ENCODE measurements at places on chromosomes 11 and 22.

DNA sequence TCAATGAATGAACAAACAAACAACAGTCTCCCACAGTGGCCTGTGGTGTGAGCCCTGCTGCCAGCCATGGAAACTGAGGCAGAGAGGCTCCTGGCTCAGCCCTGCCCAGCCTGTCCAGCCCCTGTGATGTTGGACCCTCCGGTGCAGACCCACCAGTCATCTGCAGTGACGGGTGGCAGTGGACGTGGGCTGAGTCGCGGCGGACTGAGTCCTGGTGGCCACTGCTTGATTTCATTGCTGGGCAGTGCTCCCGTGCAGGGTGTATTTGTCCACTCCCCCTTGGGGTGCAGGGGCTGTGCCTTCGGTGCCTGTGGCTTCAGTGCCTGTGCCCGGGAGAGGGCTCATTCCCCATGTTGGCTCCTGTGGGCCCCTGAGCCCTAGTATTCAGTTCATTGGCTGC, 31.9 kb upstream of the MUC5AC start:
- no peak for DNase-seq

DNA sequence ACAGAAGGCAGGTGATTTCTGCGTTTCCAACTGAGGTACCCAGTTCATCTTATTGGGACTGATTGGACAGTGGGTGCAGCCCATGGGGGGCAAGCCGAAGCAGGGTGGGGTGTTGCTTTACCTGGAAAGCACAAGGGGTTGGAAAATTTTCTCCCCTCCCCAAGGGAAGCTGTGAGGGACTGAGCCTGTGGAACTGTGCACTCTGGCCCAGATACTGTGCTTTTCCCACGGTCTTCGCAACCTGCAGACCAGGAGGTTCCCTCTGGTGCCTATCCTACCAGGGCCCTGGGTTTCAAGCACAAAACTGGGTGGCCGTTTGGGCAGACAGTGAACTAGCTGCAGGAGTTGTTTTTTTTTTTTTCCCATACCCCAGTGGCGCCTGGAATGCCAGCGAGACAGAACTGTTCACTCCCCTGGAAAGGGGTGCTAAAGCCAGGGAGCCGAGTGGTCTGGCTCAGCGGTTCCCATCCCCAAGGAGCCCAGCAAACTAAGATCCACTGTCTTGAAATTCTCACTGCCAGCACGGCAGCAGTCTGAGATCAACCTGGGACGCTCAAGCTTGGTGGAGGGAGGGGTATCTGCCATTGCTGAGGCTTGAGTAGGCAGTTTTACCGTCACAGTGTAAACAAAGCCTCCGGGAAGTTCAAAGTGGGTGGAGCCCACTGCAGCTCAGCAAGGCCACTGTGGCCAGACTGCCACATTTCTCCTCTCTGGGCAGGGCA, 97.2 kb downstream of the JRKL start:
- DNase-seq, result peak; percentile 39

DNA sequence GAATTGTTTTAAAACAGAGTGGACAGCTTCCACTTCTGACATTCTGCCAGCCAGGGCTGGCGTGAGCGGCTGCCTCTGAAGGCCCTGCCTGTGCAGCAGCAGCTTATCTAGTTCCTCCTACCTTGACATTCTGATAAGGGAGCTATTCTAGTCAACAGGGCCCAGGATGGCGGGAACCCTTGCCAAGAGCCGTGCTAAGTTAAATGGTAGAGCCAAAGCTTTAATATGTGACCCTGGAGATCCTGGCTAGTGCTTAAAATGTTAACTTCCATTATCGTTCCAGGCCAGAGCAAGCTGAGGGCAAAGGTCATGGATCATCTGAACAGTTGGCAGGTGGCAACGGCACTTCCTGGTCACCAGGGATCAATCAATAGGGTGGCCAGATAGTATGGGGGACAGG, 3.5 kb downstream of the KCNJ5 start:
- no peak for DNase-seq

- DNase-seq, result no peak
Observed at GRCh38 chr11:126700768-126701519, 299.6 kb downstream of the KIRREL3 start.

DNA sequence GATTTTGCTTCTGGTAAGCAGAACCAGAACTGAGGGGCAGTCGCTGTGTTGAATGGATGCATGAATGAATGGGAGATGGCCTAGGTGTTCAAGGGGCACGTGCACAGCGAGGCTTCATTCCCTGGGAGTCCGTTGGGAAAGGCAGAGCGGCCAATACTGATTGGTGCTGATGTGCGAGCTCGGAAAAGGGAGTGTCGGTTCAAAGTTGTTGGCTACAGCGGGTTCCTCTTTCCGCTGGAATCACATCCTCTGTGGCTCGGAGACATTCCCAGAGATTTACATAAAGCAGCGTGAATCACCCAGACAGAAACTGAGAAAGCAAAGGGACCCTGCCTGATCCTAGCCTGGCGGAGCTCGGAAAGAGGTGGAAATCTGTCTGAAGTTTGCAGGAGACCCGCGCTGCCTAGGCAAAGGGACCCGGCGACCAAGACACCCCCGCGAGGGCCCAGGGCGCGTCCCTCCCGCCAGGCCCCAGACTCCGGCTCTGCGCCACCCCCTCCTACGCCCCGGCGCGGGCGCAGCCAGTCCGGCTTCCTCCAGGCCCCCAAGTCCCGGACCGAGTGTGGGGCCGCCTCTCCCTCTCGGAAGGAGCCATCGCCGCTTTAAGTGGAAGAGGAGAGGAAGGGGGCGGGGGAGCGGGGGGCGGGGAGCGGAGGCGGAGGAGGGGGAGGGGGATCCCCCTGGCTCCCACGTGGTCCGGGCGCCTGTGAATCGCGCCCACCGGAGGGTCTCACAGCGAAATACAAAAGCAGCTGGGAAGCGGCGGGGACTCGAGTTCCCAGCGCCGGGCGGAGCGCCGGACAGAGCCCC, at the start of gene FJX1:
FJX1 (plus strand) TSS at position 774 of the 810 bp plus-strand sequence. CDS start 177 bp downstream, outside the sequence.
- peak; percentile 77 for DNase-seq

DNA sequence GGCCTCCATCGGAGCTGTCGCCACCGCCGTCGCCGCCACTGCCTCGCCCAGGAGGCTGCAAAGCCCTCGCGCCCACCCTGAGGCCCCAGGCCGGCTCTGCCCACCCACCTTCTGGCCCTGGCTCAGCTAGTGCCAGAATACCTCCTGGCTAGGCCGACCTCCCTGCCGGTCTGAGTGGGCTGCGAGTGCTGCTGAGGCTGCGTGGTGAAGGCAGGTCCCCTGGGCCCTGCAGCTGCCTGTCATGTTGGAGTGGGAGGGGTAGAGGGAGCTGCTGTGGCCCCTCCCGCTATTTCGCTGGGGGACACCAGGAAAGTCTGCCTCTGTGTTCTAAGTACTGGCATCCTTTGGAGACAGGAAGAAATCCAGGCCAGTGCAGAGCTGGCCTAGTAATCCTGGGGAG, 34.2 kb downstream of the LRRC10B start:
- no peak for DNase-seq

DNA sequence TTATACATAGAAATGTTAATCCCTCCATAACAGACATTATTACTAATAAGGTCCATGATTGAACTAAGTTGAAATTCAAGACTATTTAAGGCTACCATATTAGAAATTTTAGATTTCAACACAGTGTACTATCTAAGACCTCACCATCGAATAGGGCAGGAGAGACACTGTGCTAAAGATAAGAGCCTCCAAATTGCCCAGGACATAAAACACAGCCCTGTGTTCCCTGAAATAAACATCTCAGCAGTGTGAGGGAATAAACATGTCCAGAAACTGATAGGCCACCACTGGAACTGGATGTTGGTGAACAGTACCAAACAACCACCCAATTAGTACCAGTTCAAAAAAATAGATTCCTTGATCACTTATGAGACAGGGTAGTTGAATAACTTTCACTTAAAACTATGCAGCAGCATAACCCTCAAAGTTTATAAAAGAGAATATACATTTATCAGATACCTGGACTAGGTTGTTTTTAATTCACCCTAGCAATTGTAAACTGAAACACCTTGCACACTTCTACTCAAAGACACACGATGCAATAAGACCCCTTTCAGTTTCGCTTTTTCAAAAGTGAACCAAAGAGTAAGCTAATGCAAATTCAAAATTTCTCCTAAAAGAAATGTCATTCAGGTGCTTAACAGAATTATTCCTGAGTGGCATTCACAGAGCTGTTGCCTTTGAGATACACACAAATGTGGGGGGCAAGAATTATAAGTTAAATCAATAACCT, 34.3 kb downstream of the USP28 start:
- DNase-seq, result no peak

GRCh38 chr22:43005106-43005505, 9.8 kb downstream of the PACSIN2 start:
- no peak for DNase-seq

GRCh38 chr11:128254941-128255340, 332.4 kb downstream of the ETS1 start:
- DNase-seq, result no peak

- no peak for DNase-seq
Observed at GRCh38 chr11:58498464-58498863, 9.4 kb downstream of the OR5B21 start.

- DNase-seq, result no peak
Observed at GRCh38 chr11:130122141-130122575, 37.4 kb upstream of the ST14 start.

- no peak for DNase-seq
Observed at GRCh38 chr11:111624608-111625007, 22.4 kb downstream of the SIK2 start.

GRCh38 chr11:35711173-35711910, 48.8 kb downstream of the TRIM44 start:
- DNase-seq, result no peak

DNA sequence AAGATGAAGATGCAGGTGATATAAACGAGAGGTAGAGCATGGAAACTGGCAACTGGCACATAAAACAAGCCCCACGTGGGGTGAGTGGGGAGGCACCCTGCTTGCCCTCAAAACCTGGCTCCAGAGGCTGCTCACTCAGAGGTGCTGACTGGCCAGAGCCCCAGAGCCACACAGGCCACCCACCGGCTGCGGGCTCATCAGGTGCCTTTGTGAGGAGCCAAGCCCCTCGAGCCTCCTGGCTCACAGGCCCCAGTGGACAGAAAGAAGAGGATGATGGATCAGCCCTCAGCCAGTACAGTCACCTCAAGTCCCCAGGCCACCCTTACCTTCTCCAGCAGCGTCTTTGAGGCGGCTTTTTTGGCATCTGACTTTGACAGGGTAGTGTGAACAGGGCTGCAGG, 6.2 kb downstream of the CHID1 start:
- DNase-seq, result no peak

GRCh38 chr11:130161441-130162145, 2.0 kb downstream of the ST14 start:
- DNase-seq, result no peak

- no peak for DNase-seq
Observed at GRCh38 chr11:19676475-19677380, 35.9 kb upstream of the NAV2 start.

DNA sequence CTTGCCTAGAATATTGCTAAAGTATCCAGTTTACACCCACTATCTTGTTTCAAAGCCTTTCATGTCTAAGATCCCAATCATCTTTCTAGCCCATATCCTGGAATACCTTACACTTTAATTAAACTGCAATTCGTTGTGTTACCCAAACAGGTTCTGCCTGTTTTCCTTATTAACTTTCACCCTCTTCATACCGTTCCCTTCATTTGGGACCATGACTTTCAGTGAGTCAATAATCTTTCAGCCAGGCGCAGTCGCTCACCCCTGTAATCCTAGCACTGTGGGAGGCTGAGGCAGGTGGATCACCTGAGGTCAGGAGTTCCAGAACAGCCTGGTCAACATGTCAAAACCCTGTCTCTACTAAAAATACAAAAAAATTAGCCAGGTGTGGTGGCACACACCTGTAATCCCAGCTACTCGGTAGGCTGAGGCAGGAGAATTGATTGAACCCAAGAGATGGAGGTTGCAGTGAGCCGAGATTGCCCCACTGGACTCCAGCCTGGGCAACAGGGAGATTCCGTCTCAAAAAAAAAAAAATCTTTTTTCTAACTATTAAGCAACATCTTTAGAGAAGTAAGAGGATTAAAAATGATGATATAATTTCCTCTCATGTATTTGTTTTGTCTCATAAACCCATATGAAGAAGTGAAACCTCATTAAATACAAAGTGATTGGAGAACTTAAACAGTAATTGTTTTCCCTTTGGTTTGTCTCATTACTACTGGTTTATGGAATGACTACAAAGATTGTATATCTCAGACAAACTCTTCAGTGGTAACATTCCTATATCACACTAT, 20.7 kb downstream of the DMC1 start:
- DNase-seq, result no peak

GRCh38 chr11:13355191-13355590, 77.6 kb downstream of the BMAL1 start:
- no peak for DNase-seq

GRCh38 chr22:44678556-44679305, 23.3 kb upstream of the PRR5 start:
- no peak for DNase-seq

- no peak for DNase-seq
Observed at GRCh38 chr11:61046833-61047232, 55.5 kb upstream of the CD5 start.

- no peak for DNase-seq
Observed at GRCh38 chr11:77262803-77263202, 38.7 kb downstream of the GDPD4 start.

GRCh38 chr11:57251037-57251436, 14.0 kb upstream of the APLNR start:
- no peak for DNase-seq
